Hippocampal formation (tissue), 2 donors: ENCODE measurements at places on chromosomes 16 and 17.
A peak's percentile ranks its signal among the peaks of the same experiment; 100 is the strongest.

- DNase-seq = peak; percentile 32
These were observed 10.1 kb downstream of the AFMID start for GRCh38 chr17:78197147-78197832.

DNA sequence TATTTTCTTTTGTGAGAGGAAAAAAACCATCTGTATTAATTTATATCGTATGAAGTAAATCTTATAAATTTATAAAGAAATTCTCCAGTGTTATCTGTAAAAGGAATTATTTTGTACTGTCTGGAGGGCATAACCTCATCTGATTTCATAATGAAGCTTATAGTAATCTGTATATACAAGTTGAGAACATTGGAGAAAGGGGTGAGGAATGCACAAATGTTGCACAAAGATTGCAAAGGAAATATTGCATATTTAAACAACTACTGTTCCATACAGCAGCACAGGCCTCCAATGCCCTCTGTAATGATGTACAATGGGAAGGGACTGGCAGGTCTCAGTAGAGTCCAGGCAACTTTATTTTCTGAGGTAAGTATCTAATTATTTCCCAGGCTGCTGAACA, 50.8 kb upstream of the KCNJ16 start:
- DNase-seq = no peak

GRCh38 chr17:36182176-36183000, 6.0 kb upstream of the TBC1D3B start:
- no peak for DNase-seq

DNA sequence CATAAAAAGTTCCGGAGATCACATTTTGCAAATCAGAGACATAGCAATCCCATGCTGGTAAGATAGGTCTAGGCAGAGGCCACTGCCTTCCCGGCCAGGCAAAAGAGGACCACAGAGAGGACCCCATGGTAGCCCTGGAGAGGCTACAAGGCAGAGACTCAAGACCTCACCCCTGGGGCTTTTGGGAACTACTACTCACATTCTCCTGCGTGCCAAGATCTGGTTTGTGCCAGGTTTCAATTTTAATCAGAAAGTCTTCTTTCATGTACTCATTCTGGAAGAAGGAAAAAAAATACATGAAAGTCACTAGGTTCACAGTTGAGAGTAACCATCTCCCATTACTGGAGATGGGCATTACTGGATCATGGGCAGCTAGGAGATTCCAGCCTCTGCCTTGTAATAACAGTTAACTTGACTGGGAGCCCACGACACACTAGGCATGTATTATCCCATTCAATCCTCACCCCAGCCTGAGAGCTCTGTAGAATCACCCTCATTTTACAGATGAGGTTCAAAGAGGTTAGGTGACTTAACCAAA, 21.2 kb downstream of the PITPNA start:
- DNase-seq = no peak

DNA sequence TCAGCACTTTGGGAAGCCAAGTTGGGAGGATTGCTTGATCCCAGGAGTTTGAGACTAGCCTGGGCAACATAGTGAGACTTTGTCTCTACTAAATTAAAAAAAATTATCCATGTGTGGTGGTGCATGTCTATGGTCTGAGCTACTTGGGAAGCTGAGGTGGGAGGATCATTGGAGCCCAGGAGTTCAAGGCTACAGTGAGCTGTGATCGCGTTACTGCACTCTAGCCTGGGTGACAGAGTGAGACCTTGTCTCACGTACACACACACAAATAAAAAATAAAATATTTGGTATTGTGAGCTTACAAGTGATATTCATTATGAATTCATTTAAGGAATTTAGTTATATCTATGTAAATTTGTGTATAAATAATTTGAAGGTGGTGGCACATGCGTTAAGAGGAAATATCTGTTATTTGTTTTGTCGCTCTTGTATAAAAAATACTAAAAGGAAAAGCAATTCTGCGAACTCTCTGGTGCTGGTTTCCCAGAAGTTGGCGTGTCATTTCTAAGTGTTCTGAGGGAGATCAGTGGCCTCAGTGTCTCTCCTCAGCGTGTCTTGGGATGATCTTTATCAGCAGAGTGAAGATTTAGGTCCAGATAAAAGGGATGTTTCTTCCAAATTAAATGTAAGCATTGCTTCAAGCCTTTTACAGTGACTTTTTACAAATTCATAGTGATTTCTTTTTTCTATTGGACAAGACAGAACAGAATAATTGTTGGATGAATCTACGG, 187.6 kb downstream of the FTO start:
- DNase-seq = no peak

- no peak for DNase-seq
These were observed 20.1 kb downstream of the GP2 start for GRCh38 chr16:20307240-20307671.

GRCh38 chr16:86984991-86985647, 332.1 kb downstream of the C16orf95 start:
- no peak for DNase-seq

GRCh38 chr17:81449351-81449750, 54.1 kb downstream of the BAHCC1 start:
- DNase-seq = no peak

GRCh38 chr17:15012351-15012980, 252.7 kb downstream of the PMP22 start:
- DNase-seq = no peak

DNA sequence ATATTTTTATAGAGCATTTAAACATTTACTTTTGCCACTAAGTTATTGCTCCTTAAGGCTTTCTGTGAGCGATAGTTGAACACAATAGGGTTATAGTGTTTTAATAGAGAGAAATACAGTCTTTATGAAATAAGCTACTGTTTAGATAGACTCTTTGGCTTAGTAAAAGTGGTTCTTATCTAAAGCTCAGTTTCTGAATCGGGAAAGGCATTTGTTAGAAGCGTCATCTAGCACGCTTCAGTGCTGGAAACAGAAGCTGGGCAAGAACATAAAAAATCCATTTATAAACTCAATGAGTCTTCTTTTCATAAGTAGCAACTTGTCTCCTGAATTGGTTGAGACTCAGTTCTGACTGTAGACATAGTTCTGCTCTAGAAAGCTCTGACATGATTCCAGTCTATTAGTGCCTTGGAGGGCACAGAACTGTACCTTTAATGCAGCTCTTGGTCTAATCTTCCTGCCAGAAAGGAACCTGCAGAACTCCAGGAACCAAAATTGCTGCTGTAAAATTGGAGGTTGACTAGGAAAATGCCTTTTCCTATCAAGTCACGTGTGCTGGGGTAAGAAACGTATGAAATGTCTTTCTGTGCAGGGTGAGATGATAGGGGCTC, 55.4 kb upstream of the DNAJA2 start:
- DNase-seq = no peak

- DNase-seq = no peak
These were observed 292.0 kb upstream of the TNRC6C start for GRCh38 chr17:77666462-77666861.

DNA sequence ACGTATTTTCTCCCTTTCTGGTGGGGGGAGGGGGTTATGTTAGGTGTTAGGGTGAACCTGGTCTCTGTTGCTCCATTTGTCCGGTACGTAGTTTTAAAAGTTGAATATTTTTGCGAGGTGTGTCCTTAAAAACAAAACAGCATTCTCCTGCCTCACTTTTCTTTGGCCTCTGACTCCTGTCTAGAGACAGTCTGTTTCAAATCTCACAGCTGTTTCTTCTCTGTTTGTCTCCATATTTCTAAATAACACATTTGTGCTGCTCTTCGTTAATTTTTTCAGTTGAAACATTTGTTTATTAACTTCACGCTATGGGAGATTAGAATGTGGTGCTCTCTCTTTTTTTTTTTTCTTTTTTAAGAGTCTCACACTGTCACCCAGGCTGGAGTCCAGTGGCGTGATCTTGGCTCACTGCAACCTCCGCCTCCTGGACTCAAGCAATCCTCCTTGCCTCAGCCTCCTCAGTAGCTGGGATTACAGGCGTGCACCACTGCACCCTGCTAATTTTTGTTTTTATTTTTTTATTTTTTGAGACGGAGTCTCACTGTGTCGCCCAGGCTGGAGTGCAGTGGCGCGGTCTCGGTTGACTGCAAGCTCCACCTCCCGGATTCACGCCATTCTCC, 31.7 kb downstream of the RPA1 start:
- no peak for DNase-seq

GRCh38 chr17:10051112-10051511, 146.0 kb upstream of the RCVRN start:
- DNase-seq = no peak

DNA sequence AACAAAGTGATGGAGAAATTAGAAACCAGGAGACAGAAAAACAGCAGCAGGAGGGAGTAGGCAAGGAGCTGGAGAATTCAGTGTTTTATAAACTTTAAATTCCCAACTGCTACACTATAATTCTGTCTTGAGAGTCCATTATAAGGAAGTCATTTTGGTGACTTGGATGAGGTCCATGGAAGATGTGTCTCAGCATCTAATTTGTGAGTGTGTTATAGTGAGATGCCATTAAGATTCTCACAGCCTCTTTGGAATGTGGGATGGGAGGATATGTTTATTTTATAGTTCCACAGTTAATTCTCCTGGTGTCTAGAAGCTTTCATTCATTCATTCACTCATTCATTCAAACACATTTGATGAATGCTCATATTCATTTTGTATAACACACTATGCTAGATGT, 206.0 kb upstream of the MYOCD start:
- DNase-seq = no peak

DNA sequence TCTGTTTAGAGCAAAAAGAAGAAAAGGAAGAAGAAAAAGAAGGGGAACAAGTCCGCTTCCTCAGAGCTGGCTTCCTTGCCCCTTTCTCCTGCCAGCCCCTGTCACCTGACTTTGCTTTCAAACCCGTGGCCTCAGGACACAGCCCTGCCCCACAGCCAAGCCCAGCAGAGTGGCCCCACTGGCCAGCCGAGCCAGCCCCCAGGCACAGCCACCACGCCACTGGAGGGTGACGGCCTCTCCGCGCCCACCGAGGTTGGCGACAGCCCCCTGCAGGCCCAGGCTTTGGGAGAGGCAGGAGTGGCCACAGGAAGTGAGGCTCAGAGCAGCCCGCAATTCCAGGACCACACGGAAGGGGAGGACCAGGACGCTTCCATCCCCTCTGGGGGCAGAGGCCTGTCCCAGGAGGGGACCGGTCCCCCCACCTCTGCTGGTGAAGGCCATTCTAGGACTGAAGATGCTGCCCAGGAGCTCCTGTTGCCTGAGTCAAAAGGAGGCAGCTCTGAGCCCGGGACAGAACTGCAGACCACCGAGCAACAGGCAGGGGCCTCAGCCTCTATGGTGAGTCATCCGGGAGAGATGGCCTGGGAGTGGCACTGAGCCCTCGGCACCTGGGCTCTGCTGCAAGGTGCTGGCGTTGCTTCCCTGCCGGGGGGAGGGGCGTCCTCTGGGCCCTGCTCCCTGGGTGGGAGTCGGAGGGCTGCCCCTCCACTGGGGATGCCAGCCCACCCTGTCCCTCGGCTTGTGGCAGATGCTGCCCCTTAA, 27.3 kb downstream of the RNF213 start:
- no peak for DNase-seq

GRCh38 chr17:13885953-13886889, 183.1 kb upstream of the COX10 start:
- no peak for DNase-seq

DNA sequence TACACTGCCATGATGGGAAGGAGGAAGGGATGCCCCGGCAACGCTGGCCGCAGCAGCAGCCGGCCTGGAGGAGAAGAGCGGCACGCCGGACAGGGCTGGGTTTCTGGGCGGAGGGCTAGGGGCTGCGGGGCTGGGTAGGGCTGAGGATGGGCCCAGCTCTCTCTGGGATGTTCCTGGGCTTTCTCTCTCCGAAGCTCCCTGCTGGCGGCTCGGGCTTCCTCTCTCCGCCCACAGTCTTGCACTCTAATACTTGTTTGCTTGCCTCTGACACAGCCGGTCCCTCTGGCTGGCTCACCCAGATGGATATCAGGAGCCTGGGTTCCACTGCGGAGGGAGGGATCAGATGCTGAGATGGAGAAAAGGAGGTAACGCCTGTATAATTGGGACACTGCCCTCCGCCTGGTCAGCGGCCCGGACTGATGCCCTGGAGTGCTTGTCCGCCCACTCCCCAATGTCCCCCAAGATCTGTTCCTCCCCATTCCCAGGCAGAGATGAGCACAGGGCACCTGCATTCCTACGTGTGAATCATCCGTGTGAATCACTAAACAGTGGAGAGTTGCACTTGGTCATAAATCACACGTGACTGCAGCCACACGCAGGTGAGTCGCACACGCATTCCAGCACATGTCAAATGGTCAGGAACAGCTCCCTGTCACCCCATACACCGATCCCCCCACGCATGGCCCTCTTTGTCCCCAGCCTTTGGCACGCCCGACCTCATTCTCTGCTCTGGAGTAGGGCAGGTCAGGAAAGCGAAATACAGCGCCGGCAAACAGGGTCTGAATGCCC, at the start of gene ALOXE3:
Gene ALOXE3, minus strand, starts transcription at position 535 of the 789 bp plus-strand sequence. Its CDS starts 524 bp downstream, at position 11.
- no peak for DNase-seq

DNA sequence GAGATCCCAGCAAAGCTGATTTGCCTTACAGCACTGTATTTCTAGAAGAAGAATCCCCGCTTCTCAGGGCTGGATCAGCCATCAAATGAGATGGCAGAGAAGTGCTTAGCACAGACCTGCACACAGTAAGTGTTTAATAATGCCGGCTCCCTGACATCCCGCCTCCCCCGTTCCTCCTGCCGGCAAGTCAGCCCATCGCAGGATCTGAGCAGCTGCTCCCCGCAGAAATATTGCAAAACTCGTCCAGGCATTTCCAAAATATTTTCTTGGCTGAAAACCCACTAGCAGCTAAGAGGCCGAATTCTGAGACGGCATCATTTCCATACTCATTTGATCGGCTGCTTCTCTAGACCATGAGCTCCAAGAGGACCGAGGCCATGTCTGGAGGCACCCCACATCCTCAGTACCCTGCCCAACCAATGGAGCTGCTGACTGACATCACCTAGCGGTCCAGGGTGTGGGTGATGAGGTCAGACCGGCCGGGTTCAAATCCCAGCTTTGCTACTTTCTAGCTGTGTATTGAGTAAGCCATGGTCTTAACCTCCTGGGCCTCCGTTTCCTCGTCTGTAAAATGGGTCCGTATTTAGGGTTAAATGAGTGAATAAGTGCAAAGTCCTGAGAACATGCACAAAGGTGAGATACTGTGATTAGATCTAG, 251.5 kb downstream of the KATNIP start:
- no peak for DNase-seq

- no peak for DNase-seq
These were observed 32.4 kb downstream of the IL21R start for GRCh38 chr16:27434141-27435051.

- DNase-seq = no peak
These were observed 13.1 kb downstream of the CDH5 start for GRCh38 chr16:66379571-66379941.

GRCh38 chr17:44847586-44847985, at the start of gene HIGD1B:
Gene HIGD1B (plus strand): TSS chr17:44847883. CDS start chr17:44848153, 270 bp downstream.
- DNase-seq = no peak

- DNase-seq = no peak
These were observed 114.7 kb downstream of the ANKRD11 start for GRCh38 chr16:89375686-89376085.
